ENCODE measurements at places on chromosomes 3 and 15. TPM values are rescaled to one million over a fixed set of nuclear protein-coding genes. Genes with fewer than 3 reads are reported as not detected.

The ADAMTSL3 gene
- 0.75 TPM for total RNA-seq

The CFAP91 gene
- 0.53 TPM for total RNA-seq

The RTP3 gene
- not detected for total RNA-seq

The NSMCE3 gene
- total RNA-seq = 6.5 TPM

The OR5K2 gene
- not detected for total RNA-seq

The ITGB5 gene
- total RNA-seq = 339 TPM

Data from smooth muscle cell of the coronary artery (primary cell).